ENCODE measurements at places on chromosomes 1 and 21.

DNA sequence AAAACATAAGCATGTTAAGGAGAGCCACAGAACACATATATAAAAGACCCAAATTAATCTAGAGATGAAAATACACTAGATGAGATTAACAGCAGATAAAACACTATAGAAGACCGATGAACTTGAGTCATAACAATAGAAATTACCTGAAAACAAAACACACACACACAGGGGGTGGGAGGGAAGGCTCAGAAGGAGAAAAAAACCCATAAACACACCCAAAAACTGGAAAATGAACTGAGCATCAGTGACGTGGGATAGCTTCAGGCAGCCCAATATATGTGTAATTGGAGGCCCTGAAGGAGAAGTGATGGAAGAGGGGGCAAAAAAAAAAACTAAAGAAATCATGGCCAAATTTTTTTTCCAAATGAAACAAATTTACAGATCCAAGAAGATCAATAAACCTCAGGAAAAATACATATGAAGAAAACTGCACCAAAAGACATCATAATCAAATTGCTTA is 11.4 kb downstream of the ALDH9A1 start:
- no peak for DNase-seq

- DNase-seq = no peak
Measured at GRCh38 chr1:193211539-193211938, 25.1 kb upstream of the B3GALT2 start.

- DNase-seq = no peak
Measured at GRCh38 chr1:207857447-207857846, 53.5 kb downstream of the CD34 start.

DNA sequence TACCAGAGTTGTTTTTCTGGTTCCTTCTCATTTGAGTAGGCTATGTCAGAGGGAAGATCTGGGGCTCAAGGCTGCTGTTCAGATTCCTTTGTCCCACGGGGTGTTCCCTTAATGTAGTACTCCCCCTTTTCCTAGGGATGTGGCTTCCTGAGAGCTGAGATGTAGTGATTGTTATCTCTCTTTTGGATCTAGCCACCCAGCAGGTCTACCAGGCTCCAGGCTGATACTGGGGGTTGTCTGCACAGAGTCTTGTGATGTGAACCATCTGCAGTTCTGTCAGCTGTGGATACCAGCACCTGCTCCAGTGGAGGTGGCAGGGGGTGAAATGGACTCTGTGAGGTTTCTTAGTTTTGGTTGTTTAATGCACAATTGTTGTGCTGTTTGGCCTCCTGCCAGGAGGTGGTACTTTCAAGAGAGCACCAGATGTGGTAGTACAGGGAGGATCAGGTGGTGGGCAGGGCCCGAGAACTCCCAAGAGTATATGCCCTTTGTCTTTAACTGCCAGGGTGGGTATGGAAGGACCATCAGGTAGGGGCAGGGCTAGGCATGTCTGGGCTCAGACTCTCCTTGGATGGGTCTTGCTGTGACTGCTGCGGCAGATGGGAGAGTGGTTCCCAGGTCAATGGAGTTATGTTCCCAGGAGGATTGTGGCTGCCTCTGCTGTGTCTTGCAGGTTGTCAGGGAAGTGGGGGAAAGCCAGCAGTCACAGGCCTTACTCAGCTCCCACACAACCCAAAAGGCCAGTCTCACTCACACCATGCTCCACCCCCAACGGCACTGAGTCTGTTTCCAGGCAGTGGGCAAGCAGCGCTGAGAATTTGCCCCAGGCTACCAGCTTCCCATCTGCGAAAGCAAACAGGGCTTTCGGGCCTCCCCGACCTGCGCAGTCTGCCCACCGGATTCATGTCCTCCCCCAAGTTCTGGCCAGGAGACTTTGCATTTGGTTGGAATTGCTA is 64.2 kb downstream of the SERINC2 start:
- peak; percentile 85 for DNase-seq

GRCh38 chr1:17213148-17213781 is 8.3 kb downstream of the PADI1 start:
- no peak for DNase-seq

- no peak for DNase-seq
Measured at GRCh38 chr1:192513697-192514096, 61.9 kb upstream of the RGS1 start.

DNA sequence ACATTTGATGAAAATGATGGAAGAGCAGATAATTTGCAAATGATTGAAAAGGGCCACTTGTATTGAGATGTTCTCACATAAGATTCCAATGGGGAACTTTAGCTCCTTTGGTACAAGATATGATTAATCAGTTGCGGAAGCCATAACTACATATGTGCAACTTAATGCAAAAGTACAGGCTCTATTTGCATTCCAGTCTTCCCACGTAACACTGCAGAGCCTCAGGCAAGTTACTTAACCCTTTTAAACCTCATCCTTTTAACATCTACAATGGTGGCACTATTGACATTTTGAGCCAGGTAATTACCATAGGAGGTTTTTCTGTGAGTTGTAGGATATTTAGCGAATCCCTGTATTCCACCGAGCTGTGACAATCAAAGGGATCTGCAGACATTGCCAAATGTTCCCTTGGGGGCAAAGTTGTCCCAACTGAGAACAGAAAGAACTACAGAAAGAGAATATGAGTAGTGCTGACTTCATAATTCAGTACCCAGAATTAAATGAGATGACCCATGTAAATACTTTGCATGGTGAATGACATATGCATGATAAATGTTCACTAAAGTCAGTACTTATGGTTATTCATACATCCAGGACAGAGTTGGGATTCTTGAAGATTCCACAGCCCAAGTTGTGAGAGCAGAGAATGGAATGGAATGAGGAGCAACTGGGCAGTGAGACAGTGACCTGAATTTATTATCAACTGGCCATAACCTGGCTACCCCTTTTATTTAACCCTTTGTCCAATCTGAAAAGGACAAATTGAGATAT is 62.6 kb downstream of the SPAG17 start:
- DNase-seq = no peak

DNA sequence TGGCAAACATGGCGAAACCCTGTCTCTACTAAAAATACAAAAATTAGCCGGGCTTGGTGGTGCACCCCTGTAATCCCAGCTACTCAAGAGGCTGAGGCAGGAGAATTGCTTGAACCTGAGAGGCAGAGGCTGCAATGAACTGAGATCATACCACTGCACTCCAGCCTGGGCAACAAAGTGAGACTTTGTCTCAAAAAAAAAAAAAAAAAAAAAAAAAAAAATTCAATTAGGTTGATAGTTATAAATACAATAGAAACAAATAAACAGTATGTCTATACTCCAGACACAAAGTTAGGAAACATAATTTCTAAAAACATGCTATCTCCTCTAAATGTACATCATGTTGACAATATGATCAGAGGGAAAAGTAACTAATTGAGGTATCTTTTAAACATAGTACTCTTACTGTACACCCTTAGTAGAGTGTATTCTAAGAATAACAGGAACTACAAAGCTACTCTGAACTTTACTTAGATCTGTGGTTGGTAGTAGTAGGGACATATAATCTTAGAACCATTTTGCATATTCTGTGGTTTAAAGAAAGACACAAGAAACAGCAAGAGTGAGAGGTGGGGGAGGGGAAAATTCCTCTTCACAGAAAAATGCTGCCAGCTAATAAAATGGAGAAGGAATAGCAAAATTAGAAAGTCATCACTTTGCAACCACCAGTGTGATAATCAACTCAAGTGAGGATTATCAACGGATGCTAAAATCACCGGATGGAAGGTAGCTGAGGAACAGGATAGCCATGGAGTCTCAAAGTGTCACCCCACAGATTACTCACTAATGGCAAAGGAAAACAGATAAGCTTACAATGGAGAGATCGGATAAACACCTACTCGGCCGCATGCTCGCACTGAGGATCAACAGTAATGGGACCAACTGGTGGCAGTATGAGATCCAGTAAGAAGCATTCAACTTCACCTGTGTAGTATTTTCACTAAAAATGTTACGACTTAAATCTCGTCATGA is 35.0 kb downstream of the MTOR start:
- DNase-seq = no peak

- no peak for DNase-seq
Measured at GRCh38 chr1:31943546-31944184, 5.5 kb upstream of the PTP4A2 start.

GRCh38 chr1:176880955-176881595 is 283.4 kb downstream of the ASTN1 start:
- DNase-seq = peak; percentile 56

DNA sequence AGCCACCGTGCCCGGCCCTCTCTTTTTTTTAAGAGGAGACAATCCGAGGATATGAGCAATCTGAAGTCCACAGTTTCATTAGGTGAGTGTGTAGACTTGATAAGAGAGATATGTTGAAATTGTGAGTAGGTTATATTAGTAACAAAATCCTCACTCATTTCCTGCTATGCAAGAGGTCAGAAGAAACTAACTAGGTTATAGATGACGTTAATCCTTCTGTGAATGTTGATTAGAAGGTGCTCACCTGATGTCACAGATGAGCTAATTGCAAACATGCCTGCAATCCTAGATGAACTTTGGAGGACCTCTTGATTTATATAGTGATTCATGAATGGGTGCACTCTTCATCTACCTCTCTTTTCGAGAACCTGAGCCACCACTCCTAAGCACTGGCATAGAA is 29.3 kb downstream of the NTMT2 start:
- no peak for DNase-seq
